ENCODE measurements at places on chromosomes 11 and 22. TPM values are rescaled to one million over a fixed set of nuclear protein-coding genes. Genes with fewer than 3 reads are reported as not detected.

The ASPHD2 gene
- 3.2 TPM for total RNA-seq

The GVQW3 gene
- 20.3 TPM for total RNA-seq

The FAM181B gene
- 1.8 TPM for total RNA-seq

The UBASH3B gene
- total RNA-seq, result 6.5 TPM

The OR5D16 gene
- not detected for total RNA-seq

The ST13 gene
- total RNA-seq, result 191 TPM

The TMEM45B gene
- total RNA-seq, result not detected

The SUSD2 gene
- total RNA-seq, result 2.6 TPM

The NAALADL1 gene
- 22.0 TPM for total RNA-seq

The F2 gene
- not detected for total RNA-seq

The SPDYC gene
- total RNA-seq, result not detected

The INTS4 gene
- total RNA-seq, result 68.1 TPM

The CLCF1 gene
- 2.9 TPM for total RNA-seq

The E2F8 gene
- 2.5 TPM for total RNA-seq

The SMC1B gene
- total RNA-seq, result 0.11 TPM

The OR10A2 gene
- total RNA-seq, result 0.22 TPM

The PRR5 gene
- 19.2 TPM for total RNA-seq

The PRODH gene
- 14.6 TPM for total RNA-seq

The CPT1A gene
- total RNA-seq, result 34.4 TPM

The KCNQ1 gene
- 1.6 TPM for total RNA-seq

The AP5B1 gene
- 8.6 TPM for total RNA-seq

The OR4C45 gene
- total RNA-seq, result not detected

The ALKBH8 gene
- 18.9 TPM for total RNA-seq

The MPEG1 gene
- 9.2 TPM for total RNA-seq

The ARAP1 gene
- 131 TPM for total RNA-seq

The B4GALNT4 gene
- 71.6 TPM for total RNA-seq

The KIRREL3 gene
- total RNA-seq, result 9.6 TPM
